ENCODE measurements at places on chromosomes 1 and 21. TPM values are rescaled to one million over a fixed set of nuclear protein-coding genes. Genes with fewer than 3 reads are reported as not detected.

DNA sequence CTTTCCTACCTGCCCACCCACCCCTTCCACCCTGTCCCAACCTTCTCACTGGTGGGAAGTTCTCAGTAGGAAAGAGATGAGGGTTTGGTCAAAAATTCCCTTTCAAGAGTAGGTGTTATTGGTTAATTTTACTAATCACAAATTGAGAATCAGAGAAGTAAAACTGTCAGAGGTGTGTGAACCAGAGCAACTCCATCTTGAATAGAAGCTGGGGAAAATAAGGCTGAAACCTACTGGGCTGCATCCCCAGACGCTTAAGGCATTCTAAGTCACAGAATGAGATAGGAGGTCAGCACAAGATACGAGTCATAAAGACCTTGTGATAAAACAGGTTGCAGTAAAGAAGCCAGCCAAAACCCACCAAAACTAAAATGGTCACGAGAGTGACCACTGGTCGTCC, 11.5 kb downstream of the PLA2G2D start:
- DNase-seq = no peak

The TNFSF4 gene
- polyA plus RNA-seq = 29.3 TPM

- no peak for DNase-seq
These were observed 205.4 kb downstream of the NFIA start for GRCh38 chr1:61287734-61288133.

DNA sequence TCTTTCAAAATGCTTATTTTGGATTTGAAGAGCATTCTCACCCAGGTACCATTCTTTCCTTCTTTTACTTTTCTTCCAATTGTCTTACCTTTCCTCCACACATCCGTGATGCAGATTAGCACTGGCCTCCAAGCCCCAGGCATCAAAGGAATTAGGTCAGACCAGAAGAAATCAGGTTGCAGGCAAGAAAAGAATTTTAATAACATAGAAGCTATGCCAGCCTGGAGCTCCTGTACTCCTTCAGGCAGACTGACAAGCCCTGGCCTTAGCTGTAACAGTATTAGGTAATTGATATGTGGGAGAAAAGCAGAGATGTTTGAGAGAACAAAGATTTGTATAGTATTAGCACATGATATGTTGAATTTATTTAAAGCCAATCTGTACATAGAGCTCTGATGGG, 390.4 kb upstream of the ADGRL2 start:
- DNase-seq = no peak

DNA sequence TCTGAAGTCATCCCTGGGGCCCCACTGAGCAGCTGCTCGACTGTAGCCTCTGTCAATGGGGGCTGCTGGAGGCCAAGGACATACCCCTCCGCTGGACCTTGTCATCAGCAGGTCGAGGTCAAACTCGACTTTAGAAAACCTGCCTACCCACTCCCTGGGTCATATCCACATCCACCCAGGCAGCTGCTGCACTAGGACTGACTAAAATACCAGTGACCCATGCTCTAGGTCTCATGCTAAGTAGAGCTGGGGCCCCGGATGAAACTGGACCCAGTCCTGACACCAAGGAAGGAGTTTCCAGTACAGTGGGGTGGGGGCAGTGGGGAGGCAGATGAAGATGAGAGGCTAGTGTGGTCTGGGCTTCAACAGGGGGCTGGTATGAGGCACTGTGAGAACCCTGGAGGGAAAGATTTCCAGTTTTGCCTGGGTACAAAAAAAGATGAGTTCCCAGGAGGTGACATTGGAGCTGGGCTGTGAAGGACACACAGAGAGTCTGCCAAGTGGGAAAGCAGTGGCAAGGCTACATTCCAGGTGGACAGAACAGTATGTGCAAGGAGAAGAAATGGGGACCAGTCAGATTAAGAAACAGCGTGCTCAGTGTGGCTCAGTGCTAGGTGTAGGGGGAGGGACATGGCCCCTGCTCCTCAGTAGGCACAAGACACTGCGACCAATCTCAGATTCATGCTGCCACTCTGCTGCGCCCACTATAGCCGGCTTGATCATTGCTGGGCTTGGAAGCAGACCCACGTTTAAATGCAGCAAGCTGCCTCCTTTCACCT, 12.4 kb downstream of the SLC2A1 start:
- DNase-seq = no peak

The RHOU gene
- 1.4 TPM for polyA plus RNA-seq
